ENCODE measurements at places on chromosomes 4 and X.

DNA sequence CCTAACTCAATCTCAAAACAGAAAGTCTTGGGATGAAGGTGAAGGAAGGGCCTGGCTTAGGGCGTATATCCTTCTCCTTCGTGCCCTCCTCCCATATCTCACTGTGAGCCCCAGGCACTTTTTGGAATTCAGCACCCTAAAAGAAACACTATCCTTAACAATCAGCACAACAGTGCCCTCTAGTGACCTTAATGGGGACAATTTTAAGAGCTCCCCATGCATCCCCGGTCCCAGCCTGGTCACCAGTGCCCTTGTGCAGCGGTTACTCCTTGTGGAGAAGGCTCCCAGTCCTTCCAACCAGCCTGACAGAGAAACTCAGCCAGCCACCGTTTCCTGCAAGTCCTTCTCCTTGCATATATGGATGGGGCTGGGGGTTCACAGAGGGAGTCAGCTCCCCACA lies 4.2 kb downstream of the PAK3 start:
- DNase-seq = peak; percentile 35

DNA sequence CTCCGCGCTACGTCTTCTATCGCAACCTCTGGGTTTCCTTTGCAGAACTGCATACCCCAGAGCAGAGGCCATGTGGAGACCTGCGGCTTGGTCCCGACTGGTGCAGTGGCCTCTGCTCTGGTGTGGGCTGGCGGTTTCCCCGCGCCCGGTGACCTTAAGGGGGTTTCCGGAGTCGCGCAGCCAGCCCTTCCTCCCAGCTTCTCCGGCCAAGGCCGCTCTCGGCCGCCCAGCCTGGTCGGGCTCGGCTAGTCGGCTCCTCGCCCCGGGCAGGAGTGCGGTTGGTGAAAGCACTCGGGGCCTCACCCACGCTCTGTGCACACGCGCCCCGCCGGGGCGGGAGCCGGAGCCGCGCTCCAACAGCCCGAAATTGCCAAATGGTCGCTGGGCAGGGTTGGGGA lies 84.9 kb downstream of the BCOR start:
- DNase-seq = peak; percentile 29

DNA sequence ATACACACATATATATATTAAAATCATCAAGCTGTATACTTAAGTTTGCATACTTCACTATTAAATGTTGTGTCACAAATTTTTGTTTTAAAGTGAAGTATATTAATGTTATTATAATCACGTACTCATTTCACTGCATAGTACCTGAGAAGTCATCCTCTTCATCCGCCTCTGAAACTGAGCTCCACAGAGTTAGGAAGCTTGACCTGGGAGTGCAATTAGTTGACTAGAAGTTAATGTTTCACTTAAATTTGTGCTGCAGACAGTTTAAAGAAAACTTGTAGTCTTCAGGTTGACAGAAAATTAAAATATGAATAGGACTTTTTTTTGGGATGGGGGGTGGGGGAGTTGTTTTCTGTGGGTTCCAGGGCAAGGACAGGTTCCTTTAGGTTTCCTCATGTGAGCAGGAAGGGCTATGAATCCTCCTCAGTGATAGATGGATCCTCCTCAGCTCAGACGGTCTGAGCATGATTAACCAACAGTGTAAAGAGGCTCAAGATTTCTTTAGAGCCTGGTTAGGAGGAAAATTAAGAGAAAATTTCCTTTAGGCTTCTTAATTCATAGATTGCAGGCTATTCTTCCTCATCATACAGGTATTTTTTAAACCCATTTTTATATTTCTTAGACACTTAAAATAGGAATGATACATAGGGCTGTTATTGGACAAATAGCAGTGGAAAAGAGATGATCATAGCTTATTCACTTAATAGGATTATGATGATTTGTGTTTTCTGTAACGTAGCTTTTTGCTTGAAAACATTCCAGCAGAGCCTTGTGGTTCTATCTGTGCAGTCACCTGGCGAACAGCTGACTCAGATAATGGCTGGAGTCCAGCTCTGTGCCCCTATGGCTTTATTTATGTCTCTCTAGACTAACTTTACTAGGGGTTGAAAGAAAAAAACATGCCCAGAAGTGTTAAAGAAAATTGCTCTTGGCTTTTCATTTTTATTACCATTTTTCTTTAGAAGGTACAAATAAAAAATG lies 102.7 kb downstream of the SLC4A4 start:
- peak; percentile 59 for DNase-seq

DNA sequence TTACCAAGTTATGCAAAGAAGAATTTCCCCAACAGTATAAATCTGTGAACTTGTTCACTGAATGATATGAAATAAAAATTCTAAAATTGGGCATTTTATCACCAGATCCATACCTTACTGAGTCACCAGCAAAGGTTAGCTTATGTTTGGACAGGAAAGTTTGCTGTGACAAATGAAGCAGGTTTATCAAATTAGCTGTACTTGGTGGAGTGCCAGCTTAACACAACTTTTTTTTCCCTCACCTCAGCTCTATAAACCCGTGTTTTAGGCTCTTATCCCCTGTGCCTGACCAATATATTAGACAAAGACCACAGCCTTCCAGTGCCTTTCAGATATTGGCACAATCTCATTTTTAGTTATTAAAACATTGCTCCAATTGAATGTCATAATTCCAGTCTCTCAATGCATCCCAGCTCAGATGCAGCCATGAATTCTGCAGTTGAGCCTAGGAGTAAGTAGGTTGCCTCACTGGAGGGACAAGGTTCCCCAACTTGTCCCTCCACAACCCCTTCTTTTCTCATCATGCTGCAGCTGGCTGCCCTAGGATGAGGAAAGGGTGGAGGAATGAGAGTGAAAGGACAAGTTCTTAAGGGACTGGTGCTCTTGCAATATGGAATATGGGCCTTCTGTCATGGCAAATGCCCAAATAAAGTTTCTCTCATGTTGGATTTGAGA lies 27.0 kb upstream of the PDGFC start:
- DNase-seq = peak; percentile 31

GRCh38 chr4:182758273-182758672 lies 158.9 kb downstream of the DCTD start:
- DNase-seq = no peak

DNA sequence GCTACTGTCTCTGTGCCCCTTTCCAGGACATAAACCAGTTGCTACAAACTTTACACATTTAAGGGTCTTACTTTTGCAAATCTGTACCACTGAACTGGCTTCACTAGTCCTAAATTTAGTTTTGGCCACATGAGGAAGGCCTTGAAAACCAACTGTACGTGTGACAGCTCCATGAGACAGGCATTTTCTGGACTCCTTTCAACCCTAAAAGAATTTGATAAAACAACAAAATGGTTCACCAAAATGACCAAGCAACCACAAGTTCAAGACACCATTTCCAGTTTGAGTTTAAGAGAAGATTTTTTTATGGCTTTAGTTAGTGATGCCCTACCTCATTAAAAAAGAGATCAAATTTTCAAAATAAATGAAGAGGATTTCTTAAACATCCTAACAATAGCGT lies 246.4 kb downstream of the ZNF674 start:
- peak; percentile 71 for DNase-seq

DNA sequence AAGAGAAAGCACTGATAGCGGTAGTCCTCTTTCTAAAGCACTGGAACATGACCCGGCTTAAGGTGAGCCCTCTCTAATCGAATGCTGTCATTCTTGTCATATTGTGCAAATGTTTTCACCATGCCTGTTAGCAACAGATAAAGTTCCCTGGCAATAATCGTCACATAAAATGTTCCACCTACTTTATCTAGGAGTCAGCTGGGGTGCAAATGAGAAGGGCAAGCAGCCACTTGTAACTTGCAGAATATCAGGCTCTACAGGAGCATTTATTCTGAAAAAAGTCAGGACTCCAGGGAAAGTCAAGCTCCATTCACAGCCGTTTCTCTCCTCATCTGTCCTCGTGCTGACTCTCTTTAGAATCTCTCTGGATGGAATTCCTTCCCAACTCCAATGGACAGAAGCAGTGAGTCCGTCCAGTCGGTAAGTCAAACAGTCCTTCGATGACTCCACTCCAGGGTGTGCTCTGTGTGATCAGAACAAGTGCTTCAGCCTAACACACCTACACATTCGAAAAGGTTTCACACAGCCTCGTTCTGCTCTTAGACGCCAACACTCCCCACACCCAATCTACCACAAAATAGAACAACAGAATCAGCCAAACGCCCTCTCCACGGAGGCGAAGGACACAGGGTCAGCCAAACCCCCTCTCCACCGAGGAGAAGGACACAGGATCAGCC lies 101.7 kb upstream of the FRG1 start:
- no peak for DNase-seq

GRCh38 chr4:22090661-22091351 lies 142.2 kb upstream of the KCNIP4 start:
- peak; percentile 22 for DNase-seq

GRCh38 chr4:110654254-110654635 lies 31.4 kb upstream of the PITX2 start:
- no peak for DNase-seq

DNA sequence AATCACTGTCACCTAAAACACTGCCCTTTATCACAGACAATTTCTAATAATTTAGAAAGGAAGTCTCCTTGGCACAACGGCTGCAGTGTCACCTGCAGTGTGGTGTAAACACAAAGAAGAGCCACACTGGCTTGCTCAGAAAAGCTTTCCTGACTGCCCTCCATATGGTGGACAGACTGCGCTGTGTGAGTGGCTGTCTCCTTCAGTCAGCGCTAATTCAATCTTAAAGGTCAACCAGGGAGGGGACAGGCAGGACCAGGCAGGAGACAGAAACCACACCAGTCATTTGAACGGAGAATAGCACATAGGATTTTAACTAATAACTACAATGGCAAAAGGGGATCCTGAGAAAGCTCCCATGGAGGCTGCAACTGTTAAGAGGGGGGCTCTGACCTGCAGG lies 132.1 kb downstream of the NSUN7 start:
- DNase-seq = no peak

DNA sequence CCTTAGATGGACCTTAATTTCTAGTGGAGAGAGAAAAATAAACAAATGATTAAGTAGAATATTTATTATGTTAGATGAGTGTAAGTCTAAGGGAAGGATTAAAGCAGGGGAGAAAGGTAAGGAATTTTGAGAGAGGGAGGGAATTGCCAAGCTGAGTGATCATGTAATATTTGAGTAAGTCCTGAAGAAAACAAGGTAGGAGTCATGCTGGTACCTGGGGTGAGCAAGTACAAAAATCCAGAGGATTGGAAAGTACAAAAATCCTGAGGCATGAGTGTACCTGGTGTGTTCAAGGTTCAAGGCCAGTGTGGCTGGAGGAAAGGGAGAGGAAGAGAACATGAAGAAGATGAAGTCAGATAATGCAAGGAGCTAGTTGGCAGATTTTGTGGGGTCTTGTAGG lies 87.2 kb upstream of the MYOZ2 start:
- no peak for DNase-seq

DNA sequence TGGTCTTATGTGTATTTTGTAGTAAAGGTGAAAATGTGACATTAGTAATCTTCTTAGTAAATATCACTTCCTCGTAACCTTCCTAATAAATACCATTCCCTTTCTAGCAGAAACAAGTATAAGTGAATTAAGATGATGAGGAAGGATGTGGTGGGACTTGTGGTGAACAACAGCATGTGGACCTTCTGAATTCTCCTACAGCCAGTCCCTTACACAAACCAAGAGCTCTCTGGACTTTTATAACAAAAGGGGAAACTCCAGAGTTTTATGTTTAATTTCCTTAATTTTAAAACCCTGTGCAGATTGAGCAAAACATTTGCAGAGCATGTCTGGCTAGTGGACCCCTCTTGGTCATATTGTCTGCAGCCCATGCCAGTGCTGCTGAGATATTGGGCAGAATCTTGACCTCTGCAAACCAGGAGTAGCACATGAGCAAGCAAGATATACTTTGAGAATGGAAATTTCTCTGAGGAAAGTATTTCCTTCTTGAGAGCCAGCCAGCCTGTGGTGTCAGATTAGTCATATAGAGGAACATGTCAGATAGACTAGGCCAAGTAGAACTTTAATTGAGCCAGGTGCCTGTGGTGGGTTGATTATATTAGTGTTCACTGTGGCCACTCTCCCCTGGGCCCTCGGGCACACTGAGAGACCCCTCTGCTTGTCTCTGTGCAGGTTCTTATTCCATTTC lies 328.2 kb downstream of the DKK2 start:
- peak; percentile 73 for DNase-seq

GRCh38 chr4:182207830-182208396 lies 35.3 kb upstream of the TENM3 start:
- peak; percentile 93 for DNase-seq

DNA sequence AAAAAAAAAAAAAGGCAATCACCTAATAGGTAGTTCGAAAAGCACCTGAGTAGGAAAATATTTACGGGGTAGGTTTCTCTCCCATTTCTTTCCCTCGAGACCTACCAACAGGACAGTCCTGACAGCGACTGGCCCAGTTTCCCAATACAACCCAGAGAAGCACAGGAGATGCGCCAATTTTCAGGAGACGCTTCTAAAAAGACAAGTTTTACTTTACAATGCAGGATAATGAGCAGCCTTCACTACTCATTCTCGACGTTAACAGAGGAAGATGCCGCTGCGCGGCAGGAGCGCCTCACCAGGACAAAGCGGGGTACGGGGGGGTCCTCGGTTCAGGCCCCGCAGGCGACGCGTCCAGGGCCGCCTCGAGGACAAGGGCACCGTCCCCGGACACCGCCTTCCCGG lies 708 bp downstream of the BCLAF3 start:
- no peak for DNase-seq

- DNase-seq = no peak
Observed at GRCh38 chr4:110248831-110249253, 50.4 kb upstream of the ELOVL6 start.

- no peak for DNase-seq
Observed at GRCh38 chrX:53186351-53186750, 38.7 kb downstream of the KDM5C start.

DNA sequence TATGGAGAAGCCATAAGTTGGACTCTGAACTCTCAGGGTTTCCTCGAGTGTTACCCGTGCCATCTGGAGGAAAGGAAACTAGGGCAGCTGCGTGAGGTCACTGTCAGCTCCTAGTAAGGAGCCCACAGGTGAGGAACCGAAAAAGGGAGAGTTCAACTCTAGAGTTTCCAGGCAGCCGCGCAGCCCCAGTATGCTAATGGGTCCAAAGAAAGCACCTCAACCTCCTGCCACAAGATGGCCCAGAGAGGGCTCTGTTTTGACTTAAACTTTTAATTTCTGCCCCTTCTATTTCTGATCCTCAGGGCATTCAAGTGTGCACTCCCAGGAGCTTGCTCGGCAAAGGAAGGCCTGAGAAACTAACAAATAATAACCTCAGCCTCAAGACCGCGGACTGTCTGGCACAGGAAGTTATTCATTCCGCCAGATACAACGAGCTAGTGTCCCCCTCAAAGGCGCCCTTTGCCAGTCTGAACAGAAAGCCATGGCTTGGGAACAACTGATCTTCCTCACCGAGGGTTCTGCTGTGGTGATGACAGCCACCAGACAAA lies 13.9 kb downstream of the SCARB2 start:
- peak; percentile 23 for DNase-seq

DNA sequence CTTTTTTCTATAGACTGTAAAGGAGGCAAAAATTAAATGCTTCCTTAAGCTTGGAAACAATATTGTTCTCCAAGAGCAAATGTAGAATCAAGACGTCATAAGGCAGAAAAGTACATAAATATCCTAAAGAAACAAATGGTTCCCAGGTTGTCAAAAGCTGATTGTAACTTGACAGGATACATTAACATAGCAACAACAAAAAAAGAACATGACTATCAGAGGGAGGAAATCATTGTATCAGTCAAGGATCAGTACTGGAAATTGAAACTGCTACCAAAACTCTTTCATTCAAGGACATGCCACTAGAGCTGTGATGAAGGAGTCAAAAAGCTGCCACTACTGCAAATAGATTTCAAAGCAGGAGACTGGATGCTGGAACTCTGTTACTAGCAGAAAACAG lies 168.3 kb downstream of the BTC start:
- DNase-seq = no peak
